CD4-positive, CD25-positive, alpha-beta regulatory T cell (primary cell): ENCODE measurements at places on chromosomes 16 and 17. TPM values are rescaled to one million over a fixed set of nuclear protein-coding genes. Genes with fewer than 3 reads are reported as not detected.

DNA sequence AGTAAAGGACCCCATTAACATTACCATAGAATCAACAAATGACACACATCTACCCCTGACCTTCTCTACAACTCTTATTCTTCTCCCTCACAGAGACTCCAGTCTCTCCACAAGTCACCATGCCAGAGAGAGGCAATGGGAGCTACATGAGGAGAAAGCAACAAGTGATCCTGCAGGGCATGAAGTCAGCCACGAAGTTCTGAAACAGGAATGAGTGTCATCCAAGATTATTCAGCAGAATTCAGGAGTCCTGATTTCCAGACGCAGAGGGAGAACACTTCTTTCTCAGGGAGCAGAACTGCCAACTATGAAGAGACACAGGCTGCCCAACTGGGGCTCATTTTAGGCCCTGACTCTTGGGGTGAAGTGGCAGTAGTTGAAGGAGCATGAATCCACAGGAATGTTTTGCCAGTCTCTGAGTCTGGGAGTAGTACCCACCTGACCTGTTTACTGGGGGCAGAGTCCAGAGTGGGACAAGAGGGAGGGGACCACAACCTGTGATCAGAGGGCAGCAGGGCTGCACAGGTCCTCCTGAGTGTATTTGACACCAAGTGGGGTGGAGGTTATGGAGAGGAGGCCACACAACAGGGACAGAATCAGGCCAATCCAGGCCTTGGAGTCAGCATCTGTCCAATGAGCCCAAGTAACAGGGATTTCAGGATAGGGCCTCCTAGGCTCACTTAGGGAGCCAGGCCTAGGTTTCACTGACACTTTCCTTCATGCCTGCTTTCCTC lies 2.4 kb upstream of the MTMR4 start:
- DNase-seq: no peak

- DNase-seq: no peak
These were observed 38.8 kb downstream of the RGS9 start for GRCh38 chr17:65175952-65176351.

GRCh38 chr17:81334391-81334901 lies 39.3 kb upstream of the SLC38A10 start:
- DNase-seq: no peak

GRCh38 chr17:22703786-22704441 lies 1011.6 kb downstream of the KCNJ18 start:
- DNase-seq: no peak

The RNF151 gene
- total RNA-seq: not detected

GRCh38 chr16:31456988-31457360 lies 2.3 kb upstream of the ARMC5 start:
- no peak for DNase-seq

DNA sequence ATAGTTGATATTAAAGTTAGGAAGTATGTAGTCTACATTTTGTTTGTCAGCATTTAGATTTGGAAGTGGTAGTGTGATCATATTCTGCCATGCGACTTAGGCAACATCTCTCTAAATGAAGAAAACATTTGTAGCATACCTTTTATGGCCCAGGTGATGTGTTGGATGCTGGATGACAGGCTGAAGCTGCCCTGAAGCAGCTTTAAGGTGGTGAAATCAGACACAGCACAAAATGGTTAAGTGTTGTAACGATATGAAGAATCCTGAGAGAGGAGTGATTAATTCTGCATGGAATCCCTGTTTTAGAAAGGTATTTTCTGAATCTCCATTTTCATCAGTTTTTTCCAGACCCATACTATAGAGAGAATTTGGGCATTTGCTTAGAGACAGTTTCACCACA lies 28.3 kb downstream of the AATF start:
- no peak for DNase-seq
